ENCODE measurements at places on chromosomes 1 and 21.
A peak's percentile ranks its signal among the peaks of the same experiment; 100 is the strongest.

- no peaks in the 10 kb centered on the region for H3K27me3 ChIP-seq
- peaks cover 9% of the 10 kb centered on the region for H3K4me1 ChIP-seq
- no peak overlapping the region for H3K27ac ChIP-seq
- DNase-seq = no peak
Measured at GRCh38 chr1:169207797-169208520, 101.5 kb downstream of the ATP1B1 start.

GRCh38 chr1:85379203-85380136 is 85.5 kb downstream of the DDAH1 start:
- peaks cover 3% of the 10 kb centered on the region for H3K4me1 ChIP-seq
- no peak for DNase-seq
- H3K27me3 ChIP-seq = 0 out of 2 replicates have a peak, but pooled peaks cover 5% of the 10 kb centered on the region
- no peak overlapping the region for H3K27ac ChIP-seq
- no peak overlapping the region for H3K4me3 ChIP-seq
- peaks cover 21% of the 10 kb centered on the region for H3K36me3 ChIP-seq

- peaks cover 5% of the 10 kb centered on the region for H3K27me3 ChIP-seq
- no peak overlapping the region for H3K4me3 ChIP-seq
- no peaks in the 10 kb centered on the region for H3K4me1 ChIP-seq
- H3K36me3 ChIP-seq = peaks cover 11% of the 10 kb centered on the region
- no peak for DNase-seq
Measured at GRCh38 chr1:182050481-182051448, 10.7 kb downstream of the ZNF648 start.

DNA sequence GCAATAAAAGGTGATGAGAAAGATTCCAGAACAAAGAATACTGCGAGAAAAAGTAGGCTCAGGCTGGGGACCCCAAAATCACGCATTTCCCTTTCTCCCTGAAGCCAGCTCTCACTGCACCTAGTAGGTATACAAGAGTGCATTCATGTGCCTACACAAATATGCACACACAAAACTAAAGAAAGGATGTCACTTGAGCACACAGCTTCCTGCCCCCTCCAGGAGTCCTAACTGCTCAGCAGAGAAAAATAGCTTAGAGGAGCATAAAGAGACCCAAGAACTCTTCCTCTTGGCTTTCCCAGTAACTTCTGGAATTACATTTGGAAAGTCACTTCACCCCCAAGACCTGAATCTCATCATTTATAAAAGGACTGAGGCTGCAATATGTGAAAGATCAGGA is 38.0 kb downstream of the JAK1 start:
- peaks cover 4% of the 10 kb centered on the region for H3K36me3 ChIP-seq
- no peaks in the 10 kb centered on the region for H3K27me3 ChIP-seq
- peaks cover 42% of the 10 kb centered on the region for H3K4me1 ChIP-seq
- no peak overlapping the region for H3K4me3 ChIP-seq
- peak overlapping the region; percentile 89 for H3K27ac ChIP-seq

DNA sequence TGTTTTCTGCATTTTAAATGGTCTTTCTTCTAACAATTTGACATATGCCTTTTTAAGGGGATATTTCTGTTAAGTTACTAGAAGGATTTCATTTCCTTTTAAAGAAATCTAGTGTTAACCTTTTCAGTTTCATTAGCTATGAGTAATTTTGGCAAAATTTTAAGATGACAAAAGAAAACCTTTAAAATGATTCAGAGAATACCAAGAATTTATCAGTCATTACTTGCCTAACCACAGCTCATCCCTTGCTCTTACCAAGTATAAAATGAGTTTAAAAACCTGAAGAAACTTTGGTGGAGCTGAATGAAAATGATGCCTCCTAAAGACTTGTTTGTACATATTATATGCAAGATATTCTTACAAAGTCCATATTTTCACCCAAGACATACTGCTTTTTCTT is 101.7 kb downstream of the NEK7 start:
- no peak overlapping the region for H3K27ac ChIP-seq
- H3K27me3 ChIP-seq = no peaks in the 10 kb centered on the region
- peaks cover 28% of the 10 kb centered on the region for H3K4me1 ChIP-seq

Measured in WTC11 (cell line).